ENCODE measurements at places on chromosomes 4 and X. TPM values are rescaled to one million over a fixed set of nuclear protein-coding genes. Genes with fewer than 3 reads are reported as not detected.
A peak's percentile ranks its signal among the peaks of the same experiment; 100 is the strongest.

DNA sequence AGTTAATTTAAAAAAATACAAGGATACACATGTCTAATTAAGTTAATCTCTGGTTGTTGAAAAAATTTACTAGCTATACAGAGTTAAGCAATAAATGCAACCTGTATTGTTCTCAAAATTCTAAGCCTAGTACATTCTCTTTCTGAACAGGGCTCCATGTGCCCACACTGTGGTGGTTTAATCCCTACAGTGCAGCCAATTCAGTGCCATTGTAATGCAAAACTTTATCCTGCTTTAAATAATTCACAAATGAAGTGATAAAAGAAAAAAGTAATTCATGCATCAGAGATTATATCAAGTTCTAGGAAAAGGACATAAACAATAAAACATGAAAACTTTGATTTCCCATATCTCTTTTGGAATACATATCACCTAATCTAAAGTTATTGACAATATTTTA lies 1089.2 kb downstream of the C4orf33 start:
- no peak for DNase-seq

- no peak for DNase-seq
Observed at GRCh38 chr4:141668200-141668910, 32.0 kb downstream of the IL15 start.

DNA sequence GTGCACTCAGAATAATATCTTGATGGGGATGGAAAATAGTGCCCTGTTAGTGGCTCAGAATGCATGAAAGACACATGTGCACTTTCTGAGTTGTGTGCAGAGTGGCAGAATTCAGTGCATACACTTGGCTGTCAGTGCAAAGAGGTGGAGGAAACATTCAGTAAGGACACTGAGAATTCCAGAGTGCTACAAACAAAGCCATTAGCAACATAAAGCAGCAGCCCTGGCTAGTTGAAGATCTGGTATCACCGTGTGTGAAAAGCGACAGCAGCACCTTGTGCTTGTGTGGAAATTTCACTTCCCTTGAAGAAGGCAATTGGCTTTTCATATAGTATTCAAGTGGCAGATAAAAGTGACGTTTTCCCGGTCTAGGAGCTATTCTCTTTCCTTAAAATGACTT lies 810.4 kb downstream of the TRIML1 start:
- DNase-seq, result no peak

DNA sequence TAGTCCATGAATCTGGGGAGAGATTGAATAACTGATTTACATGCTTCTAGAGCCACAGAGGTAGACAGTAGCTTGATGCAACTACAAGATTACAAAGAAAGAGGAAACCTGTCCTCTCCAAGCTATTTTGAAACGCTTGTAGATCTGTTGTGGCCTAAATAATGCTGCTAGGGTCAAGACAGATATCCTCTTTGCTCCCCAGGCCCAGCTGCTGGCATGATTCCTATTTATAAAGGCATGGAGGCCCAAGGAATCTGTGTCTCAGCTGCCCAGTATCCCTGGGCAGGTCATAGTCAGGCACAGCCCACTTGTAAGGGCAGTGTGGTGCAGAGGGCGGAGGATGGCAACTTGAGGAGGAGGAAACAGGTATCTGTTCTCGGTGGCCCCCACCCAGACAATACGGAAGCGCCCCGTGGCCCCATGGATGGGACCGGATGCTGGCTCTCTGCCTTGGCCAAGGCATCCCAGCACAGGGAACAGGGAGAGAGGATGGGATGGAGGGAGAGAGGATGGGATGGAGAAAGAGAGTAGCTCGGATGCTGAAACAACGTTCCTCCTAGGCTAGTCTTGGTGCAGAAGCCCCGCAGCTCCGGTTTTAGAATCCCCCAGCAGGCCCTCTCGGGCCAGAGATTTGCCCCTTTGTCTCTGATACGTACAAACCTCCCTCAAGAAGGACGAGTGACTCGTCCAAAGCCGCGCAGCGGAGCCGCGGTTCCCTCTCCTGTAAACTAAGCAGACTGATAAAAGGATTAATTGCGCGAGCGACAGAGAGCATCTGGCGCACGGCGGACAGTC lies 767 bp upstream of the SMIM20 start:
- DNase-seq, result peak; percentile 54

CT45A1 gene
- total RNA-seq, result not detected

DNA sequence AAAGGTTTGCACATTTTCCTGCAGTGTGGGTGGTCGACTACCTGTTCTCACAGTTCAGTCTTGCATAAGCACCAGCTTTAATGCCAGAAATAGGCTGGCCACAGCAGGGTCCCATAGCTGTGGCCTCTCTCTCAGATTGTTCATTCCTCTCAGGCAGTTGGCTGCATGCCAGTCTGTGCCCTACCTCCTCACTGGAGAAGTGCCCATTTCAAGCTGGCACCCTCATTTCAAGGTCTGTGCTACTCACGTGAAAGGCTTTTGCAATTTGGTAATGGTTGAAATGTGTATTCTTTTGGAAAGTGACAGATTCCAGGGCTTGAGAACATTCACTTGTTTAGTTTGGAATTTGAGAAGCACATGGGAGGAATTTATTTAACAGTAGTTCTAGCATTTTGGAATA lies 28.9 kb upstream of the MTMR1 start:
- DNase-seq, result no peak

RHOXF2B gene
- total RNA-seq, result not detected

- peak; percentile 65 for DNase-seq
Observed at GRCh38 chrX:153989973-153990655, 17.6 kb downstream of the TMEM187 start.

GRCh38 chr4:165331359-165331758 lies 3.9 kb downstream of the MSMO1 start:
- peak; percentile 10 for DNase-seq

GRCh38 chr4:2290974-2291704 lies 29.2 kb upstream of the MXD4 start:
- DNase-seq, result peak; percentile 82

- DNase-seq, result no peak
Observed at GRCh38 chrX:85977218-85977617, 70.1 kb downstream of the CHM start.

ITGB1BP2 gene
- 5.3 TPM for total RNA-seq

EVC gene
- 2.5 TPM for total RNA-seq

NAA11 gene
- total RNA-seq, result not detected

GRCh38 chrX:110568441-110568840 lies 209.8 kb downstream of the RTL9 start:
- DNase-seq, result no peak

DNA sequence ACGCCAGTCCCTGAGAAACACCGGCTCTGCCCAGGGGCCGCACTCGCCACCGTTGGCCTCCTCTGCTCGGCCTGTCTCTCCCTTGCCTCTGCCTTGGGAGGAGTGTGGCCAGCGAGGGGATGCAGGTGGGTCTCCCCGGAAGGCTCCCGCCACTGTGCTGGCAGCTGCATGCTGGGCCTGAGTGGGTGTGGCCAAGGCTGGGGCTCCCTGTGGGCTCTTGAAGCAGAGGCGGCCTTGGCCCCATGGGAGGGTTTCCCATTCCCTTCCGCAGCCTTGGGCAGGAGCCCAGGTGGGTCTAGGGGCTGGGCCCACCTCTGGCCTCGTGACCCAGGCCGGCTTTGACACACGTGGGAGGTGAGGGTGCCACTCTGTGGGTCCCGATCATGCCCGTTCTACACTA lies 19.1 kb downstream of the FGFRL1 start:
- no peak for DNase-seq

DNA sequence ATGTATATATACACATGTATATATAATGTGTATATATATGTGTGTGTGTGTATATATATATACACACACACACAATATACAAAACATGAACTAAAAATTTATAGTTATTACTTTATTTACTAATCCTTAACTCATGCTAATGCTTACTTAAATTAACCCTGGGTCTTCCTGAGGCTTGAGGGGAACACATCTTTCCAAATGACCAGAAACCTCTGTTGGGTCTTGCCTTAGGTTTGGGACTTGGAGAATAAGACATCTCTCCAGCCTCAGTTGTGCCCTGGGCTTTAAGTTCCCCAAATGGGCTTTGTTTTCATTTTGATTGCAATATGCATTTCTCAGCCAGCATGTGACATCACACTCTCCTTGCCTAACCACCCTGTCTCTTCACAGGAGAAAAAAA lies 7.7 kb downstream of the GEMIN8 start:
- no peak for DNase-seq

DNA sequence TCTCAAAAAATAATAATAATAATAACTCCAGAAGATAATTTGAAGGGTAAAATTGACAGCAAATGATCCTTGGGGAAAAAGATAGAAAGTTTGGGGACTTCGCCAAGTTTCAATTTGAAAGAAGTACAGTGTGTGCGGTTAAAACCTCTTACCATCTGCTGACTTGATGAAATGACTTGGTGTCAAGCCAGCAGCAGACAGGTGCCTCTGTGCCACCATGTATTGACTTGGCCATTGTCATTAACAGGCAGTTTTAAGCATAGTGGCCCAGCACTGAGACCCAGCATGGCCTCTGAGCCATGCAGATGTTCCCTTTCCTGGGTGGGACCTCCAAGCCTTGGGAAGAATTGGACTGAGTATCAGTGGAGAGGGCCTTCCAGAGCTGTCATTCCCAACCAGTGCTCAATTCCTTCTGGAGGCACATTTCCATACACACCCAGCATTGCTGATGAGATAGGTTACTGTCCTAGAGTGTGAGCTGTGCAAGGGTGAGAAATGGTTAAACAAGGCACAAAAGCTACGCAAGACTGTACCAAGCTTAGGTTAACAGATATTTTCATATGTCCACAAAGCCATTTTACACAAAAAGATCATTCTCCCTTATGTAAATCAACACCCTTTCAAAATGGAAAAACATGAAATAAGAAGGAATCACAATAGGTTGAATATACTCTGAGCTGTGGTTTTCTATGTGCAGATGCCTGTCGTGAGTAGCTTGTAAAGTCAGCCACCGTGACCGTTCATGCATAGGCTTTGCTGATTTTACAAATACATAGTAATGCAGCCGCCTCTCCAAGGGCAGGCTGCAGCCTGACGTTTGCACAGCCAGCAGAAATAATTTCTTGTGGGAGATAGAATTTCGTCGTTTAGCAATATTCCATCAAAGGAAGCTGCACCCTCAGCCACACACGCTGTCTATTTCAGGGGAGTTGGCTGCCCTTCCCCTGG lies 59.4 kb upstream of the FBXW7 start:
- no peak for DNase-seq

DNA sequence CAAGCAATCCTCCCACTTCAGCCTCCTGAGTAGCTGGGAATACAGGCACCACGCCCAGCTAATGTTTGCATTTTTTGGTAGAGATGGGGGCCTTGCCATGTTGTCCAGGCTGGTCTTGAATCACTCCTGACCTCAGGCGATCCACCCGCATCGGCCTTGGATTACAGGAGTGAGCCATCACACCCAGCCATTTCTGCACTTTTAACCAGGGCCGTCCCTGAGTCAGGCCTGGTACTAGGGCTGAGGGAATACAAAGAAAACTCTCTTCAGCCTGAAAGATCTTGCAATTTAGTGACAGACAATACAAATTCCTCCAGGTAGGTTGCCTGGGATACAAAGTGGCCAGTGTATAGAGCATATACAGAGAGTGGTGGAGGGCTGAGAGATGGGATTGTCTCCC lies 65.8 kb downstream of the BCOR start:
- DNase-seq, result no peak

TLL1 gene
- not detected for total RNA-seq

DNA sequence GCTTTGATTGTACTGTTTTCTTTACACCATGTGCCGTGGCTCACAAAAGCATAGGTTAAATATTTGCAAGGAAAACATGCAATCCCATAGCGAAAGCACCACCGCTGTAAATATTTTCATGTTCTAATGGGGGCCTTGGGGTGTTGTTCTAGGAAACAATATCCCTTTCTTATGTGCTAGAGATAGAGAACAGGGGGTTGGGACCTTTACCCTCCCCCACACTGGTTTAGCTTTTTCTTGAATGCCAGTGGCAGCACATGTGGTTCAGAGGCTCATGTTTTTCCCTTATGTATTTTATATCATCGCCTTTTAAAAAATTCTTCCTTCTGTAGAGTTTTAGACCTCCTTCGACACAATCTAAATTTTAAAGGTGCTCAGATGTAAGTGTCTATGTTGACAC lies 422.6 kb upstream of the TENM3 start:
- no peak for DNase-seq

CT45A2 gene
- total RNA-seq, result not detected
